Hair follicular keratinocyte (primary cell): ENCODE measurements at places on chromosomes 12 and 14. TPM values are rescaled to one million over a fixed set of nuclear protein-coding genes. Genes with fewer than 3 reads are reported as not detected.

Gene SLC10A1
- total RNA-seq = not detected in 2 replicates

Gene STYK1
- 1.2 and 2.1 TPM in 2 replicates for total RNA-seq

Gene BDKRB2
- total RNA-seq = 10.5 and 20.1 TPM in 2 replicates

Gene AVPR1A
- total RNA-seq = not detected in 2 replicates

Gene KRT75
- 4.9 and 7.4 TPM in 2 replicates for total RNA-seq

Gene ENDOU
- 0.04 TPM in 1 of 2 replicates, not detected in the other for total RNA-seq

Gene CARMIL3
- 0.08 TPM in 1 of 2 replicates, not detected in the other for total RNA-seq

Gene GPR68
- total RNA-seq = 5.0 and 5.4 TPM in 2 replicates

Gene RSRC2
- total RNA-seq = 24.6 and 31.4 TPM in 2 replicates
